Epithelial cell of esophagus (primary cell): ENCODE measurements at places on chromosomes 3 and 15.

DNA sequence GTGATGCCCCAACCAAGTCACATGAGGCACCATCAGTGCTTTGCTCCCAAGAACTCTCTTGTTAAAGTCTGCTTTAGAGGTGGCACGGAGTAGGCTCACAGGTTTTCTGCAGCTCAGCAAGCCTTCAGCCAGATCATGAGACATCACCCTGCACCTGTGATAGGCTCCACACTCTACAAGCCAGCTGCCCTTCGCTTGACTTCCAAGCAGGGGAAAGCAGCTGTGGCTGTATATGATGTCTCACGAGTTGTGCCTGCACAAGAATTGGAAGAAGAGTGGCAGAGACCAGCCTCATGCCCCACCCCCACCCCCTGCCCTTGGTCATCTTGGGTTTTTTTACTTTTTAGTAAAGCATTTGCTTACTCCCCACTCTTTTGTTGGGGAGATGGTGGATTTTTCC lies 22.5 kb downstream of the MRPS11 start:
- DNase-seq, result no peak

GRCh38 chr3:169116056-169116693 lies 547.3 kb downstream of the MECOM start:
- no peak for DNase-seq

DNA sequence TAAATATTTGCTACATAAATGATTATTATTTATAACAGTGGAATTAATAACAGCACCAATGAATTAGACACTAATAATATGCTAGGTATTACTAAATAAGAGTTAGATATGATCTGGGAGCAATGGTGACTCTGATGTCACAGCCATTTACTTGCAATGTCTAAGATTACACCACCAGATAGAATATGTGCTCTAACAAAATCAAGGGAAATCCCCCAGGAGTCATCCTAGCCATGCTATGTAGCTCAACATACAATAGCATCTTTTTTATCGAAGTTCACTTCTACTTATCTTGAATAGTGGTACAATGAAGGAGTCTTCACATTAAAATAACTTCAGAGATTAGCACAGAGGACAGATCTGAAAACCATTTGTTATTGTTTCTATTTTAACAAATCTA lies 154.0 kb downstream of the FMN1 start:
- no peak for DNase-seq

GRCh38 chr3:113259196-113259595 lies 47.8 kb downstream of the BOC start:
- DNase-seq, result no peak

DNA sequence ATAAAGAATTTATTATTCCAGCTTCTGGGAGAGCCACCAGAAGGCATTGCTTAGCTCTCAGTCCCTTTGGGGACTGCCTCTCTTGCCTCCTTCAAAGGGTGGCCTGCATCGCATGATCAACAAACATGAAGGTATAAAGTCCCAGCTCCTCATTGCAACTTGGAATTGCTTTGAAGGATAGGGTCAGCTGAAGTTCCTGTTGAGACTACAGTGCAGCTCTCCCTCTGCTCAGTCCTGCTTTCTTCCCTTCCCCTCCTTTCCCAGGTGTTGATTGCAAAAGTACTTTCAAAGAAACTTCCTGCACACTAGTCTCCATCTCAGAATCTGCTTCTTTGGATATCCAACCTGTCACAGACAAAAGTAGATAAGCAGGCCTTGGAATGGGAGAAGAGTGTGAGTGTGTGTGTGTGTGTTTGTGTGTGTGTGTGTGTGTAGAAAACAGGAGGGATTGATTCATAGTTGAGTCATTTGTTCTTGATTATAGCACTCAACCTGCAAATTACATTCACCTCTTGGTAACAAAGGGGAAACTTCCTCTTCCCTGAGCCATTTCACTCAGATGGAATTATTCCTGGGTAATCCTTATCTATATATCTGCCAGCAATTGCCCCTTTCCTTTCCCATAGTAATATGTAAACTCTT lies 13.7 kb downstream of the CCR8 start:
- DNase-seq, result peak; percentile 62

DNA sequence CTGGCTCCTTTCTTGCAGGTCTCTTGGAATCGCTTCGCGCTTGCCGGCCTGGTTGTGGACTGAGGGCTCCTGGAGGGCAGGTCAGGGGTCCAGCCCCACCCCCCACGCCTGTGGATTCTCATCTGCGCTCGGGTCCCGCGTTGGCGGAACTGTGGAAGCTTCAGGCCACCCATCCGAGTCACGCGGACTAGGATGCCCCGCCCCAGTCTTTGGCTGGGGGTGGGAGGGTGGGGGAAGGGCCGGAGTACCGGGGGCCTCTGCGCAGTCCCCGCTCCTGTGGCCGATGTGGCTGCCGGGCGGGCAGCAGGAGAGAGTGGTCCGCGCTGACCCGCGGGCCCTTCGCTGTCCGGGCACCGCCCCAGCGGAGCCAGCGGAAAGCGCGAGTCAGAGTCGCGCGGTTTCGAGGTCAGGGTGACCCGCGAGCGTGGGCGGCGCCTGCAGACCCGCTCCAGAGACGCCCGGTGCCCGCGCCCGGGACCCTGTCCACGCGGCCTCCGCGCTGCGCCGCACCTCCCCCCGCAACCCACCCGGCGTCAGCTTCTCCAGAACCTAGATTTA lies 114.2 kb downstream of the KLF13 start:
- no peak for DNase-seq

DNA sequence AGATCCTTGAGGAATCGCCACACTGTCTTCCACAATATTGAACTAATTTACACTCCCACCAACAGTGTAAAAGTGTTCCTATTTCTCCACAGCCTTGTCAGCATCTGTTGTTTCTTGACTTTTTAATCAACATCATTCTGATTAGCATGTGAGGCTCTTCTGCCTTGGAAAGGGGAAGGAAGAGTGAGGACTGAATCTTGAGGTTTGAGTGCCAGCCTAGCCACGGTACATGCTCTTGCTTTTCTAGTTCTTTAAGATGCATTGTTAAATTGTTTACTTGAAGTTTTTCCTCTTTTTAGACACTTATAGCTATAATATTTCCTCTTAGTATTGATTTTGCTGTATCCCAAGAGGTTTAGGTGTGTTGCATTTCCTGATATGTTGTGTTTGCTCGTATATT lies 596.1 kb downstream of the OTOL1 start:
- no peak for DNase-seq

- DNase-seq, result no peak
These were observed 1.1 kb upstream of the DNAJC13 start for GRCh38 chr3:132416161-132416560.

- DNase-seq, result no peak
These were observed 66.0 kb upstream of the GCNT3 start for GRCh38 chr15:59545573-59545972.

- DNase-seq, result no peak
These were observed 1.1 kb upstream of the NPHP3 start for GRCh38 chr3:132723024-132723950.

- DNase-seq, result no peak
These were observed 7.3 kb downstream of the TRA2B start for GRCh38 chr3:185930393-185931107.

DNA sequence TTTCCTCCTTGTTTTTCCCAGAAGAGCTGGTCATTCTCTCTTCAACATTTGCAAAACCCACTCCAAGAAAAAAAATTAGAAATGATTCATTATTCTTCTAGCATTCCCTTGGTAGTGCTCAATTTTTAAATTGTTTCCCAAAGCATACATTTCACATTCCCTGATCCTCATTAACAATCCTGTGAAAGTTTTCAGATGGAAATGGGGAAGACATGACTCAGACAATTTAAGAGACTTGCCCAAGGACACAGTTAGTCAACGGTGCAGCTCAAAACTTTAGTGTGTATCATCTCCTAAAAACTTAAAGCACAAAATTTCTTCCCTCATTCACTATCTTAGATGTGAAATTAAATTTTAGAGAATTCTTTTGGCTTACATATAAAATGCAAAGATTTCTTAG lies 17.1 kb upstream of the ABI3BP start:
- DNase-seq, result peak; percentile 60

GRCh38 chr15:81146466-81146865 lies 12.4 kb downstream of the CFAP161 start:
- DNase-seq, result no peak

GRCh38 chr3:54906763-54907162 lies 21.1 kb downstream of the LRTM1 start:
- no peak for DNase-seq

- DNase-seq, result peak; percentile 61
These were observed 493.9 kb downstream of the NLGN1 start for GRCh38 chr3:173891272-173892100.

GRCh38 chr3:140508550-140508949 lies 169.3 kb upstream of the TRIM42 start:
- DNase-seq, result no peak

DNA sequence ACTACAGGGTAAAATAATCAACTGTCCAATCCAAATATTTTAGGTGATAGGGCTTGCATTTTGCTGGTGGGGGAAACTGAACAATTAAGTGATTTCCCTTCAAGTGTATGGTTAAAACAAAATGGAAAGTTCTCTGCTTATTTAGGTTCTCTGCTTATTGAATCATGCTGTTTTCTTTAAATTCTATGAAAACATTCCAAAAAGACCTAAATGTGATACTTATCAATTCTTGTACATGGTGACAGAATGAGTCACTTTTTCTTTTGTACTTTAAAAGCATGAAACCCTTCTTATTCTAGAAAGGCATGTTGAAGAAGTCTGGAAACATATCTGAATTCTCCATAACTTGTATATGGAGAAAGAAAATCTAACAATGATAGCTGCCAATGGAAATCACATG lies 192.6 kb downstream of the FMN1 start:
- no peak for DNase-seq
